ENCODE measurements at places on chromosomes 16 and 17. TPM values are rescaled to one million over a fixed set of nuclear protein-coding genes. Genes with fewer than 3 reads are reported as not detected.

DNA sequence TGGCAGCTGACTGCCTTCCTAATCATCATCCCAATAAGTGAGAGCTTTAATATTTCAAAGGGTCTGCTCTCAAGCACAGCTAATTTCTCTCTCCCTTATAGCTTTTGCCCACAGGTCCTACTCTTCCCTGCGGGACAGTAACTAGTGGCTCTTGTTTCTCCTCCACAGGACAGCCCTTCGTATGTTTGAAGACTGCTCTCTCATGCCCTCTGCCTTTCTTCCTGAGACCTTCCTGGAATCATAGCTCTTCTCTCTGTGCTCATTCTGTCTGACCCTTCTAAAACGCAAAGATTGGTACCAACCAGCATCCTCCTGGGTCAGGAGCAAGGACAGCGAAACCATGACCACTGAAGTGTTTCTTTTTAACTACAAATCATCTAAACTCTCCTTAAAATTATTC, 168.9 kb downstream of the GRIN2A start:
- DNase-seq: no peak

DNA sequence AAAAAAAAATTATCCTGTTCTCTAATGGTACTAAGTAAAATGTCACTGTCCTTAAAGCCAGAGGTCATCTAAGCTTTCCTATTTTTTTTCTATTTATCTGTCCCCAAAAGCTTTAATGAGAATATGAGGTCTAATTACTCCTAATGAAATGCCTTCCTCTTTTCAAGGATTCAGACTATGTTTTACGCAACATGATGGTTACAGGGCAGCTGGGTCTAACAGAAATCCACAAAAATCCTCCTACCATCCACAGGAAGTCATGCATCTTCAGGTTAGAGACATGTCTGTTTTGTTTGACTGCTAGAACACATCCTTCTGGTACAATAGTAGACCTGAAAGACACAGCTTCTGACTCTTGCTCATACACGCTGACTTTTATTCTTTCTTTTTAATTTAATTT, 29.7 kb upstream of the NSRP1 start:
- no peak for DNase-seq

GRCh38 chr17:64546716-64547115, 39.9 kb downstream of the CEP95 start:
- DNase-seq: no peak

- DNase-seq: no peak
These were observed 7.3 kb downstream of the C16orf86 start for GRCh38 chr16:67673712-67674580.

DNA sequence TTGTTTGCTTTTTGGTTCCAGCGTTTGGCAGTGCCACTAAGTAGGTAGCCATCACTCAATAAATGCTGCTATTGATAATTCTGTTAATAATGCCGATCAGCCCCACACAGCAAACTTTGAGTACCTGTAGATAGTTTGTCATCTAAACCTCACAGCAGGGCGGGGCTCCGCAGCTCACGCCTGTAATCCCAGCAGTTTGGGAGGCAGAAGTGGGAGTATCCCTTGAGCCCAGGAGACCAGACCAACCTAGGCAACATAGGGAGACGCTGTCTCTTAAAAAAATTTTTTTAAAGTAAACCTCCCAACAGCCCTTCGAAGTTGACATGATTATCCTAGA, 1.6 kb downstream of the BFAR start:
- no peak for DNase-seq

DNA sequence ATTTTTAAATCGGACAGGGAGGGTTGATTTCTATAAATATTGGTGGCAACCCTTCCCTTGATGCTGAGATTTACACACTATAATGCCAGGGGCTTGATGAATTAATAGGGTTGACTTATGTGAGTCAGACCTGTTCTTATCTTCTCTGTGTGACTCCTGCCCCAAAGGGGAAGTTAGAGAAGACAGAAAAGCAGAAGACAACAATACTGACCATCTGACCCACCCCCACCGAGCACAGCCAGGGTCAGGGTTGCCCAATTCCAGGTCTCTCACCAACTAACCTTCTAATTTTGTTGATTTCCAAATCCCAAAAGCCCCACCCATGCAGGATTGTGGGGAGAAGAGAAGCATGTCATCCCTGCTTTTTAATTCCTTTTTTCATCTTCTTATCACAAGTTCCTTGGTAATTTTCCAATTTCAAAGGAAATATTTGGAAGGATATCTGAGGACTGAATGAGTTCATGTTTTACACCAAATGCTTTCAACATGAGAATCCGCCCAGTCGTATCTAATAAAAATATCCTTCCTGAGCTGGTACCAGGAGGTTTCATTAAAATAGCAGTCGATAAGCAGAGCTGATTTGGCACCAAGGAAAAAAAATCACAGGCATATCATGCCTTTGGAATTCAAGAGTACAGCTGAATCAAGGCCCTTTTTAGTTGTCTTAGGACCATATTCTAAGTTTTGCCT, 603.4 kb upstream of the CDH11 start:
- DNase-seq: no peak

DNA sequence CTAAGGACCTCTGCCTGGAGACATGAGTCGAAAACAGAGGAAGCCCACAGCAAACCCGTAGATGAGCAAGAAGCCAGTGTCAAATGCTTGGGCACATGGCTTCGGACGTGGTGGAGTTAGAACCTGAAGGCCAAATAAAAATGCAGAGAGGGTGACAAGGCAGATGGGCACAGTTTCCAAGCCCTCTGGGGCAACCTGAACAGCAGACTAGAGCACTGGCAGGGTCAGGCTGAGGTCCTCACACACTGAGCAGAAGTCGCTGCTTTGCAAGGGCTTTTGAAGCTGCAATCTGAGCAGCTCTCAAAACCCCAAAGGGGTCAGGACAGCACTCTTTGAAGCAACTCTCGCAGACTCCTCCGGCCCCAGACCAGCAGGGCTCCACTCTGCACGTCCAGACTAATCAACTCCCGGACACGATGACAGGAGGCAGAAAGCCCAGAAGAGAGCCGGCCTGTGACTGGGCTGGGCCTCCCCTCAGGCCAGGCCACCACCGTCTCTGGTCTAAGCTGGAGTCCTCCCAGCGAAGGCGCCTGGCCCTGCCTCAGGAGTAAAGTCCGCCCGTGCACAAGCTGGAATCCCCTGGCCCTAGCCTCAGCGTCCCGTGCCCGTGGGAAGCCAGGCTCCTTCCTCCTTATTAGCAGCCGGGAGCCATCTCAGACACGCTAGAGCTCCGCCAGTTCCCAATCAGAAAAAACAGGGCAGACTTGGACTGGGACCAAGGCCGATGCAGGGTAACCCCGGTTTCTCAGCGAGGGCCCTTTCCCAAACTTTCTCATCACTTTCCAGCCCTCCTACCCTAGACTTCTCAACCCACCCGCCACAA, 924 bp downstream of the SMARCD2 start:
- DNase-seq: no peak

GRCh38 chr17:71180801-71181385, 939.9 kb upstream of the SOX9 start:
- DNase-seq: no peak

DNA sequence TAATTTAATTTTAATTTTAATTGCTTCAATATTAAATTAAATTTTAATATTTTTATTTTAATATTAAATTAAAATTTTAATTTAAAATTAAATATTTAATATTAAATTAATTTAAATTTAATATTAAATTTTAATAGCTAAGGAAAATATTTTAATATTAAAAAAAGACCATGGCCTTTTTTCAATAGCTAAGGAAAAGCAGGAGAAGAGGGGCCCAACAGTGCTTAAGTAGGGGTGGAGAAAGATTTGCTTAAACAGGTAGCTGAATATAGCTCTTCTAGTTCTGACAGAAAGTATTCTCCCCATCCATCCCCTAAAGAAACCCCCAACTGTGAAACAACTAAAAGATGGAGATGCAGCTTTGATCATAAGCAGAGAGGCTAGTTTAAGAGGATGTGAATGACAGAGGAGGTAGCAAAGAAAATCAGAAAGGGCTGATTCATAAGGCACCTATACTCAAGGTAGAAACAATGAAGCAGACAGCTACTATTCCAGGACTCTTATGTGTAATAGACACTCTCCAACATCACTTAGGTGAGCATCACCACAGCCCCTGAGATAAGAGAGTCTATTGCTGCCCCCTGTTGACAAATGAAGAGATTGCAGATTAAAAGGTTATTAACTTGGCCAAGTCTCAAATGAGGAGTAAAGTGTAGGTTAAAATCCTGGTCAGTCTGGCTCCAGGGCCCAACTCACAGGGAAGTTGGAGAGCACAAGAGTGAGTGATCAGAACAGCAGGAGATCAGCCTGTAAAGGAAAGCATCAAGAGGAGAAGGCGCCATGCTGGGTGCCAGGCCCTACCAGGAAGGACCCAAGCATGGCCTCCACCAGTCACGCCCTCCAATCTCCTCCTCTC, 7.8 kb upstream of the RNASEK start:
- DNase-seq: peak; percentile 90

GRCh38 chr17:10814075-10814474, 10.2 kb upstream of the TMEM238L start:
- no peak for DNase-seq

GRCh38 chr17:41555105-41555887, 16.6 kb downstream of the KRT9 start:
- no peak for DNase-seq

DNA sequence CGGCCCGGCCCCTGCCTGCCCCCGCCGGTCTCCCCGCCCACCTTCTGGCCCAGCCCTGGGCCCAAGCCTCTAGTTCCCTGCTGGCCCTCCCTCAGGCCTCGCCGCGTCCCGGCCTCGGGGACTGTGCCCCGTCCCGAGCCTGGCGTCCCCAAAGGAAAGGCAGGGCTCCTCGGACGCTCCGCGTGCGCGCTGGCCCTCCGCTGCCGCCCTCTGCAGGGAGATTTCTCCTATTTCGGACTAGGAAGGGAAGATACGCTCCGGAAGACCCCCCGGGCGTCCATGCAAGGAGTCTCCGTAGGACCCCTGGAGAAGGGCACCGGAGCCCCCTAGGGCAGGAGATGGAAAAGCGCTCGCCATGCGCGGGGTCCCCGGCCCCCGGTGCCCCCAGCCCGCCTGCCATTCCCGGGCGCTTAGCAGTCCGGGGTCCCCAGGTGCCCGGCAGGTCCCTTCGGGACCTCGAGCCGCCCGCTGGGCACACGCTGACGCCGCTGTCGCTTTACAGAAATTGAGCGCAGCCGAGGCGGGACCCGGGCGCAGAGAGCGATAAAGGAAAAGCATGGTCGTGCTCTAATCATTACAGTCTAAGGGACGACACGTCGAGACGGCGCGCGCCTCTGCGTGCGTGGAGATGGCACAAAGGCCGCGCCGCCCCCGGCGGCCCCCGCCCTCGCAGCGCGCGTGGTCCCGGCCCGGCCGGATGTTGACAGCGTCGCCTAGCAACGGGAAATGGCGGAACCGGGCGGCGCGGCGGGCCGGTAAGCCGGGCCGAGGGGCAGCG, at the start of gene CCDC40:
Gene CCDC40 (plus strand): TSS at position 706 of the 778 bp plus-strand sequence. CDS start 21 bp downstream, at position 727.
- DNase-seq: peak; percentile 68

GRCh38 chr17:68954146-68954896, 871 bp downstream of the ABCA8 start:
- DNase-seq: no peak

GRCh38 chr17:28188841-28189263, 130.1 kb upstream of the TMEM97 start:
- peak; percentile 22 for DNase-seq

DNA sequence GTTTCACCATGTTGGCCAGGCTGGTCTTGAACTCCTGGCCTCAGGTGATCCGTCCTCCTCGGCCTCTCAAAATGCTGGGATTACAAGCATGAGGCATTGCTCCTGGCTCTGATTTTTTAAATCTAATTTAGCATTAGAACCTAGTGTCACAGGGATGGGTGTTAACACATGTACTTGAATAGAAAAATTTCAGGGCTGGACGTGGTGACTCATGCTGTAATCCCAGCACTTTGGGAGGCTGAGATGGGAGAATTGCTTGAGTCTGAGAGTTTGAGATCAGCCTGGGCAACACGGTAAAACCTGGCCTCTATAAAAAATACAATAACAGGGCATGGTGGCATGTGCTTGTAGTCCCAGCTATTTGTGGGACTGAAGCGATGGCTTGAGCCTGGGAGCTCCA, 6.0 kb upstream of the RNF135 start:
- no peak for DNase-seq

- DNase-seq: no peak
These were observed 515 bp downstream of the SUMO2 start for GRCh38 chr17:75182319-75182568.

GRCh38 chr16:56278196-56278855, 87.0 kb downstream of the GNAO1 start:
- no peak for DNase-seq

DNA sequence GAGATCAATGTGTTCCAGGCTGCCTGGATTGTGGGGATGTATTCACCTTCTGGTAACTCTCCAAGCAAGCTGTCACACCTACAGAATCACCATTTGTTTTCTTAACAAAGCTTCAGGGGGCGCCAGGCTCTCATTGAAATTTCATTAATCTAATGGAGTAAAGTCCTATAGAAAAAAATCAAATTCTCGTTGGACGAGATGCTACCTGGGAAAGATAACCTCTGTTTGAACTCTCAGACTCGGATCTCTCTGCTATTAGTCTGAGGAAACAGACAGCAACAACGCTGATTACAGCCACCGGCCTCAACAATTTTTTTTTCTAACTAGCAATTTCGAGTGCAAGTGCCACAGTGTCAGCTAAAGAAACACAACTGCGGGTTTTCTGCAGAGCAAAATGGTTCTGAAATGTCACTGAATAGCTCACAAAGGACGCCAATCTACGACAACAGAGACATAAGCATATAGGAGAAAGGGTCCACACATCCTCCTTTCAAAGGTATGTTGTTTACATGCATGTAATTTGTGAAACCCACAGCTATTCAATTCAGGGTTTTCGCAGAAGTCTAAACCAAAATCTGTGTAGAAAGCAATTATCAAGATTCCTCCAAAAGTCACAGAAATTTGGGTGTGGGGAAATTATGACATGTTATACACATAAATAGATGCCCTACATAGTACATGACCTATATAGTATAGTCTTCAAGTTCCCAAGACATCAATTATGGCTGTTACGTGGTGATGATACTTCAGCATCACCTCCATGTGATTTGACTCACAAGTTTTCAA, 135.8 kb downstream of the SKAP1 start:
- no peak for DNase-seq

DNA sequence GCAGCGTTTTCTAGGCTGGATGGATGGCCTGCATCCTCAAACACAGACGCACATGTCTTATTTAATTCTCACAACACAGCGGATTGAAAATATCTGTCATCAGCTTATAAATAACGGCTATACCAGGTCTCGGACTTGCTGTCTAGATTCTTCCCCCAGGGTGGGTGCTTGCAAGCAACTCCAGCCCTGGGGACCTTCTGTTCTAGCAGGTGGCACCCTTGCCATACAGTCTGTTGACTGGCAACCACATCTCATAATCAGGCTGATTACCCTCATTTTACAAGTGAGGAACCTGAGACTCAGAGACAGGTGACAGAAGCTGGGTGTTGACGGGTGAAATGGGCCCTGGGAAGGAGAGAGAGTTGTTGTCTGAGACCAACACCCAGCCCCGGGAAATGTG, 16.2 kb upstream of the SEZ6 start:
- no peak for DNase-seq

TAC4 gene
- total RNA-seq: not detected

ABCA8 gene
- under 0.01 TPM for total RNA-seq

CNTD1 gene
- total RNA-seq: under 0.01 TPM

RPL38 gene
- 426 TPM for total RNA-seq

PDE6G gene
- 14.8 TPM for total RNA-seq

APOH gene
- total RNA-seq: not detected

All from hematopoietic multipotent progenitor cell (in vitro differentiated cells).